Aorta (tissue), 5 donors: ENCODE measurements at places on chromosomes 4 and X.

DNA sequence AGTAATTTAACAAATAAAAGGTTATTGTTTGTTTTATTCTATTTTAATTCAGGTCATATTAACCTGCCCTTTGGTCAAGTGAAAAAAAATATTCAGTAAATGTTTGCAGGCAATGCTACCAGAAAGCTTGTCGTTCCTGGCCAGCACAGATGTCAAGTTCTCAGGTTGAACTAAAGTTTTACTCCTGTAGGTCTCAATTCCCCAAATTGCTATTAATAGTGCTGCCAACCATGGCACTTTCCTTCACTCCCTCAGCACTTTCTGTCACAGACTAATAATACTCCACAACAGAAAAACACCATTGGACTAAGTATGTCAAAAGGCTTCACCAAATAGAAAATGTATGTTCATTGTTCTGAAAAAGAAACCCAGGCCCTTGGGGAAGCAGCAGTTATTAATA, 79.2 kb upstream of the C4orf54 start:
- no peak overlapping the region for H3K27ac ChIP-seq
- no peaks in the 10 kb centered on the region for H3K27me3 ChIP-seq
- H3K36me3 ChIP-seq: no peaks in the 10 kb centered on the region
- DNase-seq: no peak

DNA sequence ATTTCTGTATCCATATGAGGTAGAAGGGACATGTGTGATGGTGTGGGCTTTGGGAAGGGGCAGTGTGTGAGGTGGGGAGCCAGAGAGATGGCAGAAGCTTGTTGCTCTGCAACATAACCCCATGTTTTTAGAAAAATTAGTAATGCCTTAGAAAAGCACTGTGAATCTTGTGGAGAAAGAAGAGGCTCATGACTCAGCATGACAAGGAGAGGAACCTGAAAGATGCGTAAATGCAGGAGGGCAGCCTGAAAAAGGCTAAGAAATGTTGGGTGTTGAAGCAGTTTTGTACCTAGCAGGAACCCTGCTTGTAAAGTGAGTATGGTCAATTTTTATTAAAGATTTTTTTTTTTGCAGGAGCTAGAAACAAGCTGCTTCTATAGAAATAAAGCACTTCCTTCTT, 59.8 kb downstream of the ARSJ start:
- no peaks in the 10 kb centered on the region for H3K36me3 ChIP-seq
- H3K4me3 ChIP-seq: no peak overlapping the region
- H3K27ac ChIP-seq: no peak overlapping the region
- no peak for DNase-seq
- no peaks in the 10 kb centered on the region for H3K27me3 ChIP-seq
- no peaks in the 10 kb centered on the region for H3K4me1 ChIP-seq

DNA sequence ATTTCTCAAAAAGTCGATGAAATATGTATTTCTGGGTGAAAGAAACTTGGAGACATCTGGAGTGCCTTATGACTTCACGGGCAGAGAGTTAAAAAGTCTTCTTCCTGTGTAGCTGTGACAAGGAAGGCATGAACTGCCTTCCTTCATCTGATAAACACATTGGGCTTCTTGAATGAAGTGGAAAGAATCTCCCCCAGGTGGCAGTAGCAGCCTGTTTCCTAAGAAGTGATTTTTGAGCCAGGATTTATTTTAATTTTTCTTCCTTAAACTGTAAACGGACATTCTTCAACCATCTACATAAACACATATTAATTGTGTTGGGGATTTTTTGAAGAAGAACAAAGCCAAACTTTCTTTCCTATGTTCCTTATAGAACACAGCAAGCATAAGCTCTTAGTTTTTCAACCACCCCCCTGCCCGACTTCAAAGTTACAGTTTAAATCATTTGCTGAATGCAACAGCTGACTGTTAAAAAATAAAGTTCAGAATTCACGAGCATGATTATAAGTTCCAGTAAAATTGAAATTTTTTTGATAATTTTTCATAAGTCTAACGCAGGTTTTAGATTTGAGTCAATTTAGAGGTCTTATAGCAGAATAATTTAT, 980 bp upstream of the GIMD1 start:
- no peak for DNase-seq
- H3K27ac ChIP-seq: no peak overlapping the region

DNA sequence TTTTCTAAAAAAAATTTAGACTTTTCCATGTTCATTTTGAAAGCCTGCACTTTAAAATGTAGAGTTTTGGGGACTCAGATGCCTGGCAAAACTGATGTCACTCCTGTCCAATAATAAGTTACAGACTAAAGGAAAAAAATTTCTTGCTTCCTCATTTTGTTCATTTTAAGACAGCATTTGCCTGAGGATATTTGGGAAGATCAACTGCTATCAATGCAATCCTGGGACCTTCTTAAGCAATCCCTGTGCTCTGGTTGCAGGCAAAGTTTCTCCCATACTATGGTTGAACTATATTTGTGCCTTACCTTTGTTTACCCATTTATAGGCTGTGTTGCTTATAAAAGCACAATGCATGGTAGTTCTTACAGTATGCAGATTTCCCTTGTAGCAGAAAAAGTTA, 280.4 kb downstream of the CFAP47 start:
- no peaks in the 10 kb centered on the region for H3K36me3 ChIP-seq
- no peak overlapping the region for H3K4me3 ChIP-seq
- H3K4me1 ChIP-seq: no peaks in the 10 kb centered on the region

DNA sequence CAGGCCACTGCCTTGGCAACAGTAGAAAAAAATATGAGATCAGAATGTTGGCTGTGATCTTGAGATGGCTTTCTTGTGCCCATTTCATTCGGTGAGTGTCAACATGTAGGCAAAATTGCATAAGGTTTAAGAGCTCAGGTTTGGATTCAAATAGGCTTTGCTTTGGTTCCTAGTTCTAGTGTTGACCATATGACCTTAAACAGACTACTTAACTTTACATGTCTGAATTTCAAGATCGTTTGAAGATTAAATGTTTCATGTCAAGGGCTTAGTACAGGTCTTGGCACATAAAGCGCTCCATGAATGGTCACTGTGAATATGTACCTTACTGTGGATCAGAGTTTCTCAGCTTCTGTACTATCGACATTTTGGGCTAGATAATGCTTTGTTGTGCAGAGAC, 204.2 kb downstream of the MGST2 start:
- H3K27ac ChIP-seq: no peak overlapping the region
- no peaks in the 10 kb centered on the region for H3K36me3 ChIP-seq
- no peaks in the 10 kb centered on the region for H3K4me1 ChIP-seq
- no peaks in the 10 kb centered on the region for H3K27me3 ChIP-seq
- no peak for DNase-seq
- no peak overlapping the region for H3K4me3 ChIP-seq

DNA sequence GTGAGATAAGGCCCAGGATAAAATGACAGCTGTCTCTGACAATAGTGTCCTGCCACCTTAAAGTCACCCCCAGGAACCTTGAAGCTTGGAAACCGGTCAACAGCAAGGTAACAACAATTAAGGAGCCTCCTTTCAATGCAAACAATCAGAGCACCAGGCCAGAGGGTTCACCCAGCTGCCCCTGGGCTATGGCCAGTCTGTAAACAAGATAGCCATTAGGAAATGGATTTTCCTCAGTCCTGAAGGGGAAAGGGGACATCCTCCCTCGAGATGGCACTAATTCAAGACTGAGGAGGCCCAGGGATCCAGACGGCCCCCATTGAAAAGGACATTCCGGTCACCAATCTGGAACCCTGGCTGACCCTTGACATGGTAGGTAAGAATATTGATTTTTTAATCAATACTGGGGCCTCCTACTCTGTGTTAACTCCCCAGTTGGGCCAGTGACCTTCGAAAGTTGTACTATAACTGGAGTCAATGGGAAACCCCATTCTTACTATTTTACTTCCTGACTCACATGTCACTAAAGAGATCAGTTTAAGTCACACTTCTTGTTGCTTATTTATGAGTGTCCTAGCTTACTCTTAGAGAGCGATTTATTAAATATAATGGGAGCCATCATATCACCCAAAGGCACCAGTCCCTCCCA, 61.7 kb upstream of the CT45A1 start:
- H3K4me1 ChIP-seq: no peaks in the 10 kb centered on the region
- DNase-seq: no peak
- H3K27ac ChIP-seq: no peak overlapping the region
- no peak overlapping the region for H3K4me3 ChIP-seq
- no peaks in the 10 kb centered on the region for H3K27me3 ChIP-seq
- H3K36me3 ChIP-seq: no peaks in the 10 kb centered on the region

DNA sequence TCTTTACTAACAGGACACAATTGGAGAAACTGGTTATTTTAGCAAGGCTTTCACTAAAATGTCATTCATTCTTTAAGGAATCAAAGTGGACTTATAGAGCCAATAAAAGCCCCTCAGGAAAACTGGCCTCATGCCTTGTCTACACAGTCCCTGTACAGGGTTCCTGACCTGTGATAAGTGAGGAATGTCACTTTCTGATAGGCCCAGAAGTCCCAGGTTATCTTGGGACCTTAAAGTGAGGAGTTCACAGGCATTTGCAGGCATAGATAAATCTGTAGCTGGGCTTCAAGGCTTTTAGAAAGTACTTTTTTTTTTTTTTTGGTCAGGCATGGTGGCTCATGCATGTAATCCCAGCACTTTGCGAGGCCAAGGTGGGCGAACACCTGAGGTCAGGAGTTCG, 19.4 kb upstream of the STPG2 start:
- H3K27ac ChIP-seq: no peak overlapping the region
- H3K4me1 ChIP-seq: no peaks in the 10 kb centered on the region
- DNase-seq: no peak

DNA sequence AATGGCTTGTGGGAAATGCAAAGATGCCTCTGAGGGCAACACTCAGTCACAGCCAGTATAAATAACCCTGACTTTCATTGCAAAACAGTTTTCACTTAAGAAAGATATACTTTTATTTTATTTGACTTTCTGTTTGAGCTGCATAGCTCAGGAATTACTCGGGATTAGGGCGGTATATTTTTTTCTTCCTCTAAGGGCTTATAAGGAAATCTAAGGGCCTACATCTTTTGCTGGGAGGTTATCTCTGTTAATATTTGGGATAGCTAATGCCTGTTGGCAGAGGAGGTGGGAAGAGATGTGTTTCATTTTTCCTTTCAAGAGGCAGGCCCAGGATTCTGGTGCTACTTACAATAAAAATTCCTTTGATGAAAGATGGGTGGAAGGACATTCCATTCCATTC, 28.8 kb upstream of the EGFL6 start:
- H3K4me1 ChIP-seq: no peaks in the 10 kb centered on the region
- no peak for DNase-seq
- H3K27ac ChIP-seq: no peak overlapping the region
- H3K27me3 ChIP-seq: no peaks in the 10 kb centered on the region
- H3K36me3 ChIP-seq: no peaks in the 10 kb centered on the region
- no peak overlapping the region for H3K4me3 ChIP-seq

- H3K4me1 ChIP-seq: no peaks in the 10 kb centered on the region
- no peak overlapping the region for H3K27ac ChIP-seq
- no peak overlapping the region for H3K4me3 ChIP-seq
- H3K36me3 ChIP-seq: no peaks in the 10 kb centered on the region
- no peaks in the 10 kb centered on the region for H3K27me3 ChIP-seq
Observed at GRCh38 chr4:84501202-84501503, 2.1 kb upstream of the NKX6-1 start.

- no peaks in the 10 kb centered on the region for H3K27me3 ChIP-seq
- H3K36me3 ChIP-seq: no peaks in the 10 kb centered on the region
- no peaks in the 10 kb centered on the region for H3K4me1 ChIP-seq
- H3K4me3 ChIP-seq: no peak overlapping the region
Observed at GRCh38 chrX:109347632-109348031, 134.3 kb downstream of the GUCY2F start.
